Mucosa of descending colon (tissue), 3 donors: ENCODE measurements at places on chromosomes 6 and 20. TPM values are rescaled to one million over a fixed set of nuclear protein-coding genes. Genes with fewer than 3 reads are reported as not detected.

NHSL1 gene
- total RNA-seq = 155 TPM

BMP2 gene
- total RNA-seq = 22.5 TPM

BEND6 gene
- total RNA-seq = 0.31 TPM

HAO1 gene
- total RNA-seq = not detected

ZNF334 gene
- total RNA-seq = 2.7 TPM

- DNase-seq = no peak
Observed at GRCh38 chr6:81749707-81750106, 2.8 kb downstream of the TENT5A start.

DNA sequence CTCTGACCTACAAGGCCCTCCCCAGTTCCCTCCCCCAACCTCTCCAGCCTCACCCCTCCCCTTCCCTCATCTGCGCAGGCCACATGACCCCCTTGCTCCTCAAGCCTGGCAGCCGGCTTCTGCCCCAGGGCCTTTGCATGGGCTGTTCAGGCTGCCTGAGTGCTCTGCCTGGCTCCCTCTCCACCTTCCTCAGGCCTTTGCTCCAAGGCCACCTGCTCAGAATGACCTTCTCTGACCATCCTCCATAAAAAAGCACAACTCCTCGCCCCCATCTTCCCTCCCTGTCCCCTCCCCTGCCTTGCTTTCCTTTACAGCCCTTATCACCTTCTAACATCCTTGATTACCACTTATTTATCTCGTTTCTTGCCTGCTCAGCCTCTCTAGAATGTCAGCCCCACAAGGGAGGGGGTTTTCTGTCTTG, 38.7 kb downstream of the SPDEF start:
- no peak for DNase-seq

DNA sequence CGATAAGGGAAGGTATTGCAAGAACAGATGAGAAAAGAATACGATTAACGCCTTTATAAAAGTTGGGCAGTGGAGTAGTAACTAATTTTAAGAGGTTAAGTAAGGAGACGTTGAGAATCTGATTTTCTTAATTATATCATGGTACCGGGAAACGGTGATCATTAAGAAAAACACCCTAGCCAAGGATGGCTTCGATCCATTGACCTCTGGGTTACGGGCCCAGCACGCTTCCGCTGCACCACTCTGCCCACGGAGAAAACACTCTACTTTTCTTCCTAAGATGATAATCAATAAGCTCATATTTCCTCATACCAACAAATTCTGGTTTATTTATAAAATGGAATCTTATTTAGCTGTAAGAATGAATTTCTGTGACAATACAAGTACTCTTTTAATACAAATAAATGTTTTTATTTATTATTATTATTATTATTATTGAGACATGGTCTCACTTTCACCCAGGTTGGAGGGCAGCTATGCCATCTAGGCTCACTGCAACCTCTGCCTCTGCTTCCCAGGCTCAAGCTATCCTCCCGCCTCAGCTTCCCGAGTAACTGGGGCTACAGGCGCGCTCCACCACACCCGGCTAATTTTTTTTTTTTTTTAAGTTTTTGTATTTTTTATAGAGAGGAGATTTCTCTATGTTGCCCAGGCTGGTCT, 8.3 kb downstream of the POM121L2 start:
- DNase-seq = no peak

DNA sequence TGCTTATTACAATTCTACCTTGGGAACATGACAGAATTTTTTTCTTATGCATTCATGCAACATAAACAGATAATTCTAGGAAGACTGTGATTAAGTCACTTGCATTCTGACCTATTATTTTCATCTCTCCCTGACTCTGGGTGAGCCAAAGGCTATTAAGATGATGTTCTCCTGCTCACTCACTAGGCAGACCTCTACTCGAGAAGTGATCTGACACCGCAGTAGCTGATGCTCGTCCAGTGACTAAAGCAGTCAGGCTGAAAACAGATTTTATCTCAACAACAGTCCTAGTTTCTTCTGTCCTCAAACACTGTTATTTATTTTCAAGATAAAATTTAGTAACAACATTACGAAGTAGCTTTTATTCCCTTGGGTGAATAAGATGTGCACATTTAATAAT, 17.3 kb downstream of the NAA20 start:
- DNase-seq = no peak
